Activated CD4-positive, alpha-beta memory T cell treated with anti-CD3 and anti-CD28 coated beads, Interleukin-2, amount 10 ng/mL, durations not matched to agents 7 days and 5 days (primary cell): ENCODE measurements at places on chromosomes 2 and 18. TPM values are rescaled to one million over a fixed set of nuclear protein-coding genes. Genes with fewer than 3 reads are reported as not detected.

The ERMN gene
- total RNA-seq: 3.1 TPM

The CD8B2 gene
- total RNA-seq: not detected

The PDE1A gene
- total RNA-seq: not detected

The DUSP2 gene
- total RNA-seq: 40.8 TPM

The IHH gene
- not detected for total RNA-seq

The PLCD4 gene
- 0.10 TPM for total RNA-seq

The ESPNL gene
- total RNA-seq: 0.18 TPM

The CREG2 gene
- 0.98 TPM for total RNA-seq

The UGT1A10 gene
- not detected for total RNA-seq

The SLC5A7 gene
- total RNA-seq: not detected

DNA sequence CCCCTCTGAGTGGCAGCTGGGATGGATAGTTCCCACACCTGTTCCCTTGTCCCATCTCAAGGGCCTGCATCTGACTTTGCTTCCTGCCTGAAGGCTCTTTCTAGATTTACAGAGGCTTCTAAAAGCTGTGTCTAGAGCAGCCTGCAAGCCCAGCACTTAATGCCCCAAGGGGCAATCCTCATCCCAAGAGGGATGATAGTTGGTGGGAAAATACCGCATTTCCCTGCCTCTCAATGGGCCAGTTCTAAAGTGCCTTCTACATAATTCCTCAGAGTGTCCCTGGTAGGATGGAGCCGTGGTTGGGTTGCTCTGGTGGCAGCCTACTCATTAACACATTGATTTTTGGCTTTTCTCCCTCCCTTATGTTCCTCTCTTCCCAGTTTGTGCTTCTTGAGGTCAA lies 29.5 kb downstream of the LAMA3 start:
- no peak for DNase-seq
- no peak overlapping the region for H3K4me3 ChIP-seq
- H3K27me3 ChIP-seq: peaks cover 38% of the 10 kb centered on the region

DNA sequence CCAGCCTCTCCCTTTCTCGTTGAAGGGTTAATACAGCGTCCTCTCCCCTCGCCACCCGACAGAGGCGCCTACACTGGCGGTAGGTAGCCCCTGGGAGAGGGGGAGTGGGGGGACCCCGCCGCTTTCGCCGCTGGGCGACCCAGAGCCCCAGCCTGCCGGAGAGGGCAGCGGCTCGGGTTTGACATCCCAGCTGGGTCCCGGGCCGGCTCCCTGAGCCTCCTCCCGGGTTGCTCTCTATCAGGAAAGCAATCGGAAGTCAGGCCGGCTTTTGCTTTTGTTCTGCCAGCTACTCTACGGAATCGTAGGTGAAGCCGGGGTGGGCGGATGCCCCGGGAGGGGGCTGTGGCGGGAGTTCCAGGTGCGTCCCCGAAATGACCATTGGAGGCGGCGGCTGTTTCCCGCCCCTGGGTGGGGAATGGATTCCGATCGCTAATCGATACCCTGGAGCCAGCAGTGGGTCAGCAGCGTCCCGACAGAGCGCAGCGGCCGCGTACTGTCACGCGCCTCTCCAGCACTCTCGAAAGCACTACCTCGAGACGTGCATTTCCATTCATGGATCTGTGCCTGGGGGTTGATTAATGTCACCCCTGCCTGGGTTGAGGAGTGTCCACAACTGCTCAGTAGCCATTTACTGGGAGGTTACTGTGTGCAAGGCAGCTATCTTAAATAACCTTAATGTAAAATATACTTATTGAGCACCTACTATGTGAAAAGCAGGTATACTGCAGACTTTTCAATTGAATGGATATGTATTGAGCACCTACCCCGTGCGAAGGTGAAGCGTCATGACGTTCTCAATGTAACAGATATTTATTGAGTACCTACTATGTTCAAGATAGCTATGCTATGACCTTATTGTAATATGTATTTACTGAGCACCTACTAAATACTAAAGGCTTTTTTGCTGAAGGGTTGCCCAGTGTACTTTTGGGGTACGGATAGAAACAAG lies 1.1 kb downstream of the MAPK4 start:
- H3K36me3 ChIP-seq: no peaks in the 10 kb centered on the region
- no peak overlapping the region for H3K4me3 ChIP-seq
- DNase-seq: no peak
- H3K27ac ChIP-seq: no peak overlapping the region
- H3K4me1 ChIP-seq: peaks cover 7% of the 10 kb centered on the region
- peaks cover 59% of the 10 kb centered on the region for H3K27me3 ChIP-seq

- H3K4me1 ChIP-seq: peaks cover 33% of the 10 kb centered on the region
- H3K27me3 ChIP-seq: no peaks in the 10 kb centered on the region
- H3K27ac ChIP-seq: peak overlapping the region; percentile 9
- no peak overlapping the region for H3K4me3 ChIP-seq
- no peak for DNase-seq
These were observed 109.2 kb downstream of the THADA start for GRCh38 chr2:43486603-43487002.

GRCh38 chr2:205427112-205427511 lies 255.2 kb upstream of the NRP2 start:
- H3K36me3 ChIP-seq: no peaks in the 10 kb centered on the region
- no peak overlapping the region for H3K27ac ChIP-seq
- H3K4me3 ChIP-seq: no peak overlapping the region
- H3K27me3 ChIP-seq: no peaks in the 10 kb centered on the region
- no peaks in the 10 kb centered on the region for H3K4me1 ChIP-seq
- no peak for DNase-seq

DNA sequence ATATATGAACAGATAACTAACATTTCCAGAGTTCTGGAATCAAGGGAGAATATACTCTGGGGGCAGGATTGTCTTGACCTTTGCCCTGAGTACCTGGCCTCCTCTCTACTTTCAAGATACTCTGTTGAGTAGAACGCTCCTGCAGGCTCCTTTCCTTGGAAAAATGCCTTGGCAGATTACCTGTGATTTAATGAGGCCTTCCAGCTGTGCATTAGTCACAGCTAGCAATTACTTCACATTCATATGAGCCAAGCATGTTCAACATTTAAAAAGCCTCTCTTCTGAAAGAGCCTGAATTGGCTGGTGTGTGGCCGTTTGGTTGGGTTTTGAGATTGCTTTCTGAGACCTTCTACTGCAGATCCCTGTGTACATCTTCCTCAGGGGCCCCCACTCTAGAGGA lies 142.2 kb downstream of the PLCL1 start:
- no peak overlapping the region for H3K27ac ChIP-seq
- no peaks in the 10 kb centered on the region for H3K4me1 ChIP-seq
- no peaks in the 10 kb centered on the region for H3K27me3 ChIP-seq
- DNase-seq: no peak

- H3K4me3 ChIP-seq: no peak overlapping the region
- H3K36me3 ChIP-seq: no peaks in the 10 kb centered on the region
- no peak for DNase-seq
- no peaks in the 10 kb centered on the region for H3K4me1 ChIP-seq
- H3K27me3 ChIP-seq: no peaks in the 10 kb centered on the region
These were observed 490.6 kb downstream of the THSD7B start for GRCh38 chr2:137255990-137256389.

GRCh38 chr2:46936566-46936965 lies 21.0 kb upstream of the MCFD2 start:
- H3K4me1 ChIP-seq: peaks cover 12% of the 10 kb centered on the region
- no peak overlapping the region for H3K27ac ChIP-seq
- H3K36me3 ChIP-seq: peaks cover 3% of the 10 kb centered on the region
- no peaks in the 10 kb centered on the region for H3K27me3 ChIP-seq
- no peak for DNase-seq

DNA sequence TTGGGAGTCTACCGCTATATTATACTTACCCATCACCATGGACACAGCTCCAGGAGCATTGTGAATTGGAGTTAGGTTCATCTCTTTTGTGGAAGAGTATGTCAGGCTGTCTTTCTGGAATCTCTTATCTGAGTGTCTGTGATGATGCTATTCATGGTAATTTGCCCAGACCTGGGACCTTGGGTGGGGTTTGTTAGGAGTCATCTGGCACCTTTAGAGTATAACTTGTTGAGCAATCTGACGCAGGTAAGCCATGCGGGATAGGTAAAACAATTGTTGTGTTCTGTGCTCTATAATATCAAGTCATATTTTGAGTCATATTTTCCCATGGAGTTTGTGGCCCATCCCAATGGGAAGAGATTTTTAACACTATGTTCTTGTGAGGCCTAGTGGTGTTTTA lies 49.7 kb upstream of the MAPRE2 start:
- H3K27ac ChIP-seq: no peak overlapping the region
- H3K36me3 ChIP-seq: no peaks in the 10 kb centered on the region
- no peak for DNase-seq
- no peaks in the 10 kb centered on the region for H3K27me3 ChIP-seq
- H3K4me1 ChIP-seq: no peaks in the 10 kb centered on the region
- H3K4me3 ChIP-seq: no peak overlapping the region

GRCh38 chr2:113780472-113780871 lies 24.0 kb upstream of the SLC35F5 start:
- no peak for DNase-seq
- peaks cover 7% of the 10 kb centered on the region for H3K27me3 ChIP-seq
- H3K4me1 ChIP-seq: no peaks in the 10 kb centered on the region
- H3K4me3 ChIP-seq: no peak overlapping the region

DNA sequence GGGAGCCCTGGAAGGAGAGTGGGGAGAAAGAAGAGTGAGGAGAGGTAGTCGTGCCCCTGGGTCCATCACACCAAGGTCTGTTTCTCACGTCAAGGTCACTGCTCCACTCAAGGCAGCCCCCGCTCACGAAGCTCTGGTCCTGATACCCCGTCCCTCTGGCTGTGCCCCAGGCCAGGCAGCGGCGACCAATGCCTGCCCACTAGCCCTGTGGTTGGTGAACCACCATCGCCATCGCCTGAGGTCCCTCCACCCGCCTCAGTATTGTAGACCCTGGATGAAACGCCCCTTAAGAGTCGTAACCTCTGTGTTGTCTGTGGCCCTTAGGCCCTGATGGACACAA lies 378.3 kb upstream of the MYT1L start:
- H3K4me1 ChIP-seq: no peaks in the 10 kb centered on the region
- DNase-seq: no peak
- H3K4me3 ChIP-seq: no peak overlapping the region
- H3K27me3 ChIP-seq: no peaks in the 10 kb centered on the region
- no peak overlapping the region for H3K27ac ChIP-seq

DNA sequence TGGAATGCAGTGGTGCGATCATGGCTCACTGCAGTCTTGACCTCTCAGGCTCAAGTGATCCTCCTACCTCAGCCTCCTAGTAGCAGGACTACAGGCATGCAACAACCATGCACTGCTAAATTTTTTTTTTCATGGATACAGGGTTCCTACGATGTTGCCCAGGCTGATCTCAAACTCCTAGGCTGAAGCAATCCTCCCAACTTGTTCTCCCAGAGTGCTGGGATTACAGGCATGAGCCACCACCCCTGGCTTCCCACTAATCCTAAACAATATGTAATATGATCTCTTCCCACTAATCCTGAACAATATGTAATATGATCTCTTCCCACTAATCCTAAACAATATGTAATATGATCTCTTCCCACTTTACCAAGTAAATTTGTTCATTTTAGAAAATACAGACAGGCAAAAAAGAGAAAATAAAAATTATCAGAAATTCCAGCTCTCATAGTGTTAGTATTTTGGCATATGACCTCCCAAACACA lies 33.7 kb upstream of the C18orf32 start:
- no peaks in the 10 kb centered on the region for H3K36me3 ChIP-seq
- no peak for DNase-seq
- peaks cover 4% of the 10 kb centered on the region for H3K27me3 ChIP-seq
- H3K4me3 ChIP-seq: no peak overlapping the region
- H3K4me1 ChIP-seq: no peaks in the 10 kb centered on the region
- H3K27ac ChIP-seq: no peak overlapping the region

GRCh38 chr2:10935953-10936942 lies 24.5 kb downstream of the KCNF1 start:
- no peak overlapping the region for H3K27ac ChIP-seq
- H3K4me3 ChIP-seq: no peak overlapping the region
- H3K4me1 ChIP-seq: peaks cover 2% of the 10 kb centered on the region
- no peak for DNase-seq
- H3K27me3 ChIP-seq: peaks cover 6% of the 10 kb centered on the region
- no peaks in the 10 kb centered on the region for H3K36me3 ChIP-seq

DNA sequence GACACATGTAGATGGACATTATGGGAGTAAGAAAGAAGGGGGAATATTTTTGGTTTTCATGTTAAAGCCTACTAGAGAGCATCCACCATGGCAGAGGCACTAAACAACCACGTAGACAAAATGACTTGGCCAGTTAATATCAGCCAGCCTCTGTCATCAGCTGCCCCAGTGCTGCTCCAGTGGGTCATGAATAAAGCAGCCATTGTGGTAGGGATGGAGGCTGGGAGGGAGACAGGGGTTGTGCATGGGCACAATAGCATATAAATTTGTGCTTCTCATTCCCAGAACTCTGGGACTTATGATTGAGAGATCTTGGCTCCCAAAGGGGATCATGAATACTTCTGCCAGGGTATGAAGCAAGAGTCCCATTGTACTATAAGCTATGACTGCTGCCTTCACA lies 31.1 kb upstream of the CXCR4 start:
- no peak for DNase-seq
- peaks cover 15% of the 10 kb centered on the region for H3K4me1 ChIP-seq
- no peaks in the 10 kb centered on the region for H3K36me3 ChIP-seq
- H3K4me3 ChIP-seq: no peak overlapping the region
- no peak overlapping the region for H3K27ac ChIP-seq

DNA sequence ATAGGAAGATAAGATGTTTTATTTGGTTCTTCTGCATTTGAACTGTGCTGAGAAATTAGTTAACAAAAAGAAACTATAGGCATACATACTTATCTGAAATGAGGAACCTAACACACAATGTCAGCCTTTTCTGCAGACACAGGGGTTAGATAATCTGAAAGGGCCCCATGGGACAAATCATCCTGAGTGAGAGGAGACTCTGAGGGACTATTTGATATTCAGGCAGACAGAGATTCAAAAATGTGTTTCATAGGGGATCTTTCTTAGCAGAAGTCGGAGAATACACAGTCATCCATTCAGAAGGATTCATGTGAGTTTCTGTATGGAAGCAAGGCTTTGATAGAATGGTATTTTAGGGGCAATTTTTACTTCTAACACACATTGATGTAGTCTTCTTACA lies 79.1 kb downstream of the NCKAP5 start:
- DNase-seq: no peak
- no peaks in the 10 kb centered on the region for H3K27me3 ChIP-seq
- H3K4me1 ChIP-seq: no peaks in the 10 kb centered on the region
- H3K4me3 ChIP-seq: no peak overlapping the region
- no peaks in the 10 kb centered on the region for H3K36me3 ChIP-seq

GRCh38 chr18:3055186-3055728 lies 42.3 kb upstream of the LPIN2 start:
- H3K4me1 ChIP-seq: peaks cover 56% of the 10 kb centered on the region
- H3K4me3 ChIP-seq: no peak overlapping the region
- no peak for DNase-seq
- peaks cover 15% of the 10 kb centered on the region for H3K36me3 ChIP-seq
- no peak overlapping the region for H3K27ac ChIP-seq

GRCh38 chr18:74019864-74020263 lies 127.8 kb downstream of the FBXO15 start:
- H3K4me3 ChIP-seq: no peak overlapping the region
- no peaks in the 10 kb centered on the region for H3K36me3 ChIP-seq
- peaks cover 10% of the 10 kb centered on the region for H3K27me3 ChIP-seq
- no peaks in the 10 kb centered on the region for H3K4me1 ChIP-seq
- no peak for DNase-seq
- no peak overlapping the region for H3K27ac ChIP-seq

- DNase-seq: no peak
- H3K27me3 ChIP-seq: no peaks in the 10 kb centered on the region
- no peak overlapping the region for H3K27ac ChIP-seq
- peaks cover 40% of the 10 kb centered on the region for H3K36me3 ChIP-seq
These were observed 71.1 kb upstream of the TFCP2L1 start for GRCh38 chr2:121356058-121356640.
